ENCODE measurements at places on chromosomes 12 and 14.

DNA sequence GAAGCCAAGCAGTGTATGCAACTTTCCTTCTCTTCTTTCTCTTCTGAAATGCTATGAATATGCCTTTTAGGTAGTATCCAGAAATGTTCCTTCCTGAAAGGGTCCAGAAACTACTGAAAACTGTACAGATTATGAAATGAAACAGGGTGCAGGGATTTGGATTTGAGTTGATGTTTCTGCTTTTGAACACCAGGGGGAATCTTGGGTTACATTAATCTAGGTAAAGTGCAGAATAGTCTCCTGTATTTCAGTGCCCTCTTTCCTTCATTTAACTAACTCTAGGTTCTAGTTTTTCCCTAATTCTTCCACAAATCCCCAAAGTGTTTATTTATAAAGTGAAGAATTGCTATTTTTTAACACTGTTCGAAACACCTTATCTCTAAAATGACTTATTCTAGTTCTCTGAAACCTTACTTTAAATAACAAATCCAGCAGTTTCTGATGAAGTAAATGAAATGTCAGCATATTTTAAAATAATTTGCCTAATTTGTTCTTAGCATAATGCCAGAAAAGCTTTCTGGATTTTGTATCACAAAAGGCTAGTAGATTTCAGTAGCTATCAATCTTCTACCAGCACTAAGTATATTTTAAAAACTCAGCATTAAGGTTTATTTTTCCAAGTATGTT is 111.9 kb downstream of the LRRK2 start:
- no peak for DNase-seq

- DNase-seq, result no peak
These were observed 183.7 kb upstream of the NTF3 start for GRCh38 chr12:5248230-5248629.

DNA sequence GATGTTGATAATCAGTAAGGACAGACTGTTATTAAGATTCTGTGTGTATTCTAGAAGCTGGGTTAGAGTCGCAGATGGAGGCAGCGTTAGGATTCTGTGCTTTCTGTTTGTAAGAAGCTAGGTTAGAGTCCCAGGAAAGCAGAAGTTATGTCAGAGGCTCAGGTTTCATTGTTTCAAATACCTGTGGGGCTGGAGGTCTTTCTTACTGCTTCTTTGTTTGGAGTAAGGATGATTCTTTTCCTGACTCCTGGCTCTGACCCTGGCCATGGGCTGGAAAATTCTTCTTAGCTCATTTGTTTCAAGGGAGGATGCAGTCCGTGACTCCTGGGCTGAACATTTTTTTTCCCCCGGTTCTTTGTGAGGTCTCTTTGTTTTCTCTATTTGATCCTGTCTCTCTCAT is 5.2 kb downstream of the MUCL1 start:
- DNase-seq, result no peak

GRCh38 chr14:45091710-45092109 is 7.8 kb downstream of the PRPF39 start:
- DNase-seq, result no peak

- no peak for DNase-seq
These were observed 56.2 kb downstream of the TSPAN9 start for GRCh38 chr12:3133405-3133783.

GRCh38 chr12:14710632-14711320 is 14.4 kb upstream of the GUCY2C start:
- no peak for DNase-seq

GRCh38 chr14:34060651-34060999 is 109.8 kb upstream of the EGLN3 start:
- no peak for DNase-seq
